NCI-H2171 treated with DMSO at 0.1 percent for 48 hours (cell line): ENCODE measurements at places on chromosomes 12 and 14.

DNA sequence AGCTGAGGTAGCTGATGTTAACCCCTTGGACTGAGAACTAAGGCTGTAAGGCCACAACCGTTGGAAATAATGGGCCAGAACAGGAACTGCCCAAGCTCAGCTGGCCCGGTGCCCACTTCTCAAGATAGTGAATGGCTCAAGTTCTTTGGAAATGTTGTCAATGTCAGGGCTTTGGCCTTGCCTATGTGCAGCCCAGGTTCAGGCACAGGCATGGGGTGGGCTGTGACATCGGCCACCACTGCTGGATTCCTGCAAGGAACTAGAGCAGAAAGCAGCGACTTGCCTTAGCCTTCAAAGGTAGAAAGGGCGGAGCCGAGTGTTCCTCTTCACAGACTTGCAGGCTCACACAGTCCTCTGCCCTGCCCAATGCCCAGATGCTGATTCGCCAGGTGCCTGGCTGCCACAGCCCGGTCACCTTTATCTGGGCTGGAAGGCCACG, 291.2 kb downstream of the ZFP36L1 start:
- no peak for DNase-seq

- no peak for DNase-seq
Measured at GRCh38 chr12:8157484-8158198, 826 bp downstream of the ZNF705A start.

- no peak for DNase-seq
Measured at GRCh38 chr12:87201598-87201997, 827.6 kb downstream of the C12orf50 start.

DNA sequence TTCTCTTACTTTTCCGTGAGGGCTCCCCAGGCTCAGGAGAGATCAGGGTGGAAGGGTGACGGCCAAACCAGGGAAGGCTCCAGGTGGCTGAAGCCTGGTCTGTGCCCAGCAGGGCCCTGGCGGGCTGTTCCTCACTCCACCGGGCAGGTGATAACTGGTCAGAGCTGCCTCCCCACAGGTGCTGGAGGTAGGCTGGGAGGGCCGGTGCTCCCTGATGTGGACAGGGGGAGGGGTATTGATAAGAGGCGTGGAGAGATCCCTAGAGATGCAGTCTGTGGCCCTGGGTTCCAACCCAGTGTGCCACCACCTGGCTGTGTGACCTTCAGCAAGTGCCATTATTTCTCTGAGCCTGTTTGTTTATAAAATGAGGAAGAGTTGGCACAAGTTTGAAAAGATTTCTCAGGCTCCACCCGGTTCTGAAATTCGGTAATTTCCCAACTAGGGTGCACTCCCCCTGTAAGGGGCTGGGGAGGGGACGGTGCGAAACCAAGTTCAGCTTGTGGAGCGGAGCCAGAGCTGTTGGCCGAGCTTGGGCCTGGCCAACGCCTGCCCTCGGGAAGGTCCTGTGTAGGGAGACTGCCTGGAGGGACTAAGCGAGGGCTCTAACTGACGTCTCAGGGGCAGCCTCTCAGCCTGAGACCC, 1.0 kb upstream of the NR4A1 start:
- DNase-seq: no peak

DNA sequence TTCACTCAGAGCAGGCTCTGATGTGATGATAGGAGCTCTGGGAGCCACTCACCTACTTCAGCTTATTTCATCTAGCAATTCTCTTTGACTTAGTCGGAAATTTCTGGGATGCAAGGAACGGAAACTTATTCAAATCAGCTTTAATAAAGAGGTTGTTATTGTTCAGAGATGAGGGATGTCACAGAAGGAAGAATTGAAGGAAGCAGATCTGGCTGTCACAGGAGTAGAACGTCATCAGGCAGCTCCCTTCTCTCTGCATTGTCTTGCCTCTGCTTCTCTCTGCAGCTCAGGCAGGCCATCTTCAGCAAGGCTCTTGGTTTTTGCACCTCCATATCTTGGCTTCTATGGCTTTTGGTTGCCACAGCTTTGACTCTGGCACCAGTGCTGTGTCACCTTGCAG, 7.6 kb upstream of the TMEM30B start:
- no peak for DNase-seq

- DNase-seq: no peak
Measured at GRCh38 chr12:71393625-71394024, 46.0 kb upstream of the LGR5 start.

- no peak for DNase-seq
Measured at GRCh38 chr14:56731187-56731586, 79.1 kb downstream of the OTX2 start.
